ENCODE measurements at places on chromosomes 3 and 15. TPM values are rescaled to one million over a fixed set of nuclear protein-coding genes. Genes with fewer than 3 reads are reported as not detected.

The C3orf18 gene
- polyA plus RNA-seq: 0.83 TPM

- no peak for DNase-seq
Measured at GRCh38 chr3:115062009-115062408, 85.1 kb downstream of the ZBTB20 start.

DNA sequence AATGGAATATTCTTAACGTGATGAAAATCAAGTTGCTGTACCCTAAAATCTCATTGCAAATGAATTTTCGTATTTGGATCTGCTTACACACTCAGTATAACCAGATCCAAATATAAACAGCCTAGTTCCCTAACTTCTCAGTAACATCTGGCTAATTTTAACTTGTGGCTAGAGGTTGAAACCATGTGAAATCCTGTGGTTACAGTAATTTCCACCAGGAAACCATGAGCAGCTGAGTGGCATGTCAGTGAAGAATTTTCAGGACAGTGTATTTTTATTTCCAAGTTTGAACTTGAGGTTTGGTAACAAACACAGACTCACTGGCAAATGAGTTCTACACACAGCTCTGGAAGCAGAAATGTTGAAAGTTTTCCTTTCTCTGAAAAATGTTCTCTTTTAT, 754.1 kb downstream of the NR2F2 start:
- no peak for DNase-seq

The ADGRG7 gene
- polyA plus RNA-seq: not detected

GRCh38 chr15:48031973-48032372, 88.8 kb upstream of the SLC24A5 start:
- no peak for DNase-seq

The FGD5 gene
- polyA plus RNA-seq: not detected

- DNase-seq: no peak
Measured at GRCh38 chr3:7038394-7038793, 177.5 kb downstream of the GRM7 start.

DNA sequence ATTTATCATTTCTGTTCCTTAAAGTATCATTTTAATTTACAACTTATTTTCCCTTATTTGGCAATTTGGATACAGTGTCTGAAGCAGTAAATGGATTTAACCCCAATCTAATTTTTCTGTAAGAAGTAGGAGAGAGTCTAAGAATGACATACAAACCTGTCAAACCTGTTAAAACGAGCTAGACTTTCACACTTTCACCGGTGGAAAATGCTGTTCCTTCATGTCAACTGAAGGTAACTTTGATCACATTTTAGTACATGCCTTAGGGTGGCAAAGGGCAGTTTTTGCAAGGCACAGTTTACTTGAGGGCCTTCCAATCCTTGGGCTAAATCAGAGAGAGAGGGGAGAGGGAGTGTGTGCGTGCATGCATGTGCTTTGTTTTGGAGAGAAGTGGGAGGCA, 221.4 kb downstream of the THSD4 start:
- no peak for DNase-seq

The XIRP1 gene
- not detected for polyA plus RNA-seq

- no peak for DNase-seq
Measured at GRCh38 chr15:99157456-99157855, 52.6 kb downstream of the SYNM start.

DNA sequence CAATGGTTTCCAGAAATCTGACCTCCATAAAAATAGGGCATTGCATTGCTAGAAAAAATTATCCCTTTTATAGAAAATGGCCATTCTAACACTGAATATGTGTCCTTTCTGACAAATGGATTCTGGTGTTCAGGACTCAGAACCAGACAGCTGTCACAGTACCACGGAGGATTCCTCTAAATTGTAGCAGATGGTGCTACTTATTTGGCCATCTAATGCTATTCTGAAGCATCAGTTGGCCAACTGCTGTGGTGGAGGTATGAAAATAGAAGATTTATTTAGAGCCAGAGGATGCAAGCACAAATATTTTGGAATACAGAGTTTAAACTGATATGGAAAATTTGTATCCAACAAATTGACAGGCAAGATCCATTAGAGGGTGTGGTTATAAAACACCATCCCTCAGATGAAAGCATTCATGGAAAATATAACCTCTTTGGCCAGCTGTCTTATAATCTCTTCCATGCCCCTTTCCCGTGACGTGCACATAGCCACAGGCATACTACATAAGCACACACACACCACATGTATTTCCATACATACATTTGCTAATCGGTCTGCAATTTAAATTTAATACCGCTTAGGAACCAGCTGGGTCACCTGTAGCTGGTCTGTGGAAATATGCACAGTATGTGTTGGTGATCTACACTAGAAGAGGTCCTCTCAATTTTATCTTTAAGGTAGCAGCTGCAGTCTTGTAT, 302.7 kb upstream of the KCNMB2 start:
- DNase-seq: no peak

GRCh38 chr3:133152056-133152455, 113.9 kb downstream of the TMEM108 start:
- no peak for DNase-seq

GRCh38 chr3:159907828-159908227, 80.8 kb upstream of the IL12A start:
- no peak for DNase-seq

The GASK1A gene
- not detected for polyA plus RNA-seq

GRCh38 chr3:119664370-119664769, 4.0 kb upstream of the POPDC2 start:
- DNase-seq: no peak

- no peak for DNase-seq
Measured at GRCh38 chr3:188124184-188124583, 29.8 kb upstream of the LPP start.

DNA sequence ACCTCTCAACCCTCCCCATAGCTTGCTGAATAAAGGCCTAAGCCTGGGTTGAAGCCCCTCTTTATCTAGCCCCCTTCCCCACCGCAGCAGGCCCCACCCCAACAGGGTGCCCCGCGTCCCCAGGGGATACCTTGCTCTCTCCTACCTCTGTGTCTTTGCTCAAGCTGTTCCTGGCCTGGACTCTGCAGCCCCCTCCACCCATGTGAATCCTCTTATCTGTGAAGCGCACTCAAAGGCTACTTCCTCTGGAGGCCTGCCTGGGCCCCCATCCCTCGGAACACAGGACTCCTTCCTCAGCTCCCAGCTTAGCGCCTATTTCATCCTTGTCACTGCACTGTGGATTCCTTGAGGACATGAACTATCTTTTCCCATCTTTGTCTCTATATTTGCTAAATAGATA, 61.4 kb upstream of the HERC1 start:
- DNase-seq: no peak

GRCh38 chr15:77578641-77579372, 53.9 kb downstream of the LINGO1 start:
- DNase-seq: no peak

The CPEB1 gene
- 1.8 TPM for polyA plus RNA-seq

DNA sequence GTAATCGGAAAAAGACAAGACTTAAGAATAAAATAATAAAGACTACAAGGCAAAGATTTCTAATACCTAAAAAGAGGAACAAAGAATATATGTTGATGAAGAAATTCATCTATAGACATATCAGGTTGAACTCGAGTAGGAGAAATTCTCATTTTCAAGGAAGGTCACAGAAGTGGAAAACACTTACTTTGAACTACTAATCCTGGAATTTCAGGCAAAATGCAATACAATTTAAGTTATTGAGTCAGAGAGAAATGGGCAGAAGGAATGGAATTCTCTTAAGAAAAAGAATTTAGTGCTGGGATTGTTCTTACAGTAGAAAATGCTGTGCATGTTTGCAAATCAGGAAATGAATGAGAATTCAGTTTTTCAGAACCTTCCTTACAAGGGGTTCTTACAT, 135.9 kb upstream of the TGFBR2 start:
- DNase-seq: no peak

The SPG11 gene
- 41.7 TPM for polyA plus RNA-seq

The EIF4A2 gene
- polyA plus RNA-seq: 163 TPM

GRCh38 chr15:31485431-31485830, 158.8 kb downstream of the KLF13 start:
- DNase-seq: no peak

DNA sequence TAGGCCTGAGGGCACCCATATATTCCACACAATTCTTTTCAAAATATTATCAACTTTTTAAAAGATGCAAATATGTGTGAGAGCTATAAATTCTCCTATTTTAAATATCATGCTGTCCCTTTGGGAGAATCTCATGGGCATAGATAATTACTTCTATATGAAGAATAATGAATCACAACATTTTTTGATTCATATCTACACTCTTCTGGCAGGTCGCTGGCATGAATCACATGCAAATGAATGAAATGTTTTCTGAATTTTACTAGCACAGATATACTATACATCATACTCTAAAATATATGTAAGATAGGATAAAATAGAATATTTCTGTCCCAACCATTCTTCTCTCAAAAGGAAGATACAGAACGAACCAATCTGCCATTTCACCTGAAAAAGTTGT, 277.7 kb upstream of the KCNH8 start:
- no peak for DNase-seq

- no peak for DNase-seq
Measured at GRCh38 chr15:25208735-25209134, 230.1 kb downstream of the UBE3A start.

DNA sequence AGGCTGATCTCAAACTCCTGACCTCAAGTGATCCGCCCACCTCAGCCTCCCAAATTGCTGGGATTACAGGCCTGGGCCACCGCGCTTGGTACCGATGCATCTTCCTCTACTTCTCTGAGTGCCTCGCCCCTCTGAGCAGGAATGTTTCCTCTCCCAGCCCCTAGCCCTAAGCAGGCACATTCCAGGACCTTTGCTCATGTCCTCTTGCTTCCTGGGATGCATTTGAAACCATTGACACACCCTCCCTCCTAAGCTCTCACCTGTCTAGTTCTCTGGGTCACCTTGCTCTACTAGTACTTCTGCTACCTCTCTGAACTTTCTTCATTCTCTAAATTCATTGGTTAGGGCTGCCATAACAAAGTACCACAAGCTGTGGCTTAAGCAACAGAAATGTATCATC, 17.9 kb upstream of the UACA start:
- no peak for DNase-seq

DNA sequence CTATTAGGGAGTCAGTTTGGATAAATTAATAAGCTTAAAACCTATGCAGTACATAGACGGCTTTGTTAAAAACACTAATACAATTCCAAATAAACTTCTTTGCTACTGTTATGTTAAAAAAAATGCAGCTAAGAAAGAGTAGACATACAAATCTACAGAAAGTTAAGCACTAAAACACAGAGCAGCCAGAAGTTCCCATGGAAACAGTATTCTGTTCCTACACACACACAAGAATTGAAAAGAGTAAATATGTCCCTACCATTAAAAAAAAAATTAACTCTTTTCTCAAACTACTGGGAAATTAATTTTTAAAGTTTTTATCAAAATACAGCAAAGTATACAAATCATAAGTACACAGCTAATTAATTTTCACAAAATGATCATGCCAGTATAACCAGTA, 71.6 kb downstream of the CLASP2 start:
- DNase-seq: no peak

- no peak for DNase-seq
Measured at GRCh38 chr3:129587566-129588210, 18.8 kb downstream of the PLXND1 start.

- no peak for DNase-seq
Measured at GRCh38 chr3:115275896-115276295, 128.8 kb upstream of the ZBTB20 start.

The RTP1 gene
- polyA plus RNA-seq: not detected

GRCh38 chr3:13347390-13347950, 72.7 kb downstream of the NUP210 start:
- no peak for DNase-seq

- DNase-seq: no peak
Measured at GRCh38 chr3:172782235-172782634, 31.7 kb downstream of the ECT2 start.

- DNase-seq: no peak
Measured at GRCh38 chr3:2713923-2714322, 396.3 kb downstream of the IL5RA start.

DNA sequence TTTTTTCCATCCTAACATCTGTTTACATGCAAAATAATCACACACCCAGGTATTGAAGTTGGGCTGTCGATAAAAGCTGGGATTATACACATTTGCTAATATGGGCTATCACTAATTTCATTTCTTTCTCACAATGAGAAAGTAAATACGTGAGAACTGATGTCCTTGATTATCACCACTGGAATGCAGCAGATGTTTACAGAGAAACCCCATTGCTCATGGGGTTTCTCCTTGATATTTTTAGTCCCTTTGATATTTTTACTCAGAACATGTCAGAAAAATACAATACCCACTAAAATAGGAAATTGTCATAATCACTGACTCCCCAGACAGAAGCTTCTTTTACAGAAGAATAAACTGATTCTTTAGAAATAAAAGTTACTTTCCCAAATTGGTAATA, 535.1 kb upstream of the CCDC54 start:
- DNase-seq: no peak

The CCR1 gene
- polyA plus RNA-seq: 3.2 TPM

GRCh38 chr15:90327311-90327710, 24.8 kb upstream of the ZNF774 start:
- no peak for DNase-seq

GRCh38 chr3:129942296-129942695, 32.2 kb upstream of the TRH start:
- no peak for DNase-seq

DNA sequence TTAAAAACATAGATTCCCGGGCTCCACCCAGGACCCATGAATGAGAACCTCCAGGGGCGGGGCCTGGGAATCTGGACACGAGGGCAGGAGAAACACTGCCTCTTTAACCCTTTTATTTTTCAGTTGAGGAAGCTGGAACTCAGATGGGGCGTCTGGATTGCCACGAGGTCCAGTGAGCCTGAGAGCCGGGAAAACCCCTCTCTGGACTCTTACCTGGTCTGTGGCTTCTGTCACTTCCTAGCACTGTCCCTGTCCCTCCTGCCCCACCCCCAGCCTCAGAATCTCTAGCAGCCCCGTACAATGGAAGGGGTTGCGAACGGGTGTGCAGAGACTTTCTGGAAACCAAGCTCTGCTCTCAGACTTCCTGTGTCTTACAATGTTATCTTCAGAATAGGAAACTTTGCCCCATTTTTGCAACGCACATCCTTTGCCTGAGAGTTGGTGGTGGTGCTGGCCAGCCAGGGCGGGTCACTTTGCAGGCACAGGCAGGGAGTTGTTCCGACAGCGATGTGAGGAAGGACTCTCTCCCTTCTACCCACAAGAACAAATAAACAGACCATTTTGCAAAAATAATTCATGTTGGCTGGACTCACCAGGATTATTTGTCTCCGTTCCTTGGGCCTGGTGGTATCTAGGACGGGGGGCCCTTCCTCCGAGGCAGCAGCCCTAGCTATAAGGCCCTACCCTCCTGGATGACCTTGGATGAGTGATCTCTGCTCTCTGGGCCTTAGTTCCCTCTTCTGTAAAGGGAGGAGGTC, 59.1 kb downstream of the SMAD6 start:
- DNase-seq: no peak

GRCh38 chr3:155076888-155077287, 3.2 kb upstream of the MME start:
- no peak for DNase-seq
